Bronchial epithelial cell (primary cell): ENCODE measurements at places on chromosomes 1 and 21. TPM values are rescaled to one million over a fixed set of nuclear protein-coding genes. Genes with fewer than 3 reads are reported as not detected.

DNA sequence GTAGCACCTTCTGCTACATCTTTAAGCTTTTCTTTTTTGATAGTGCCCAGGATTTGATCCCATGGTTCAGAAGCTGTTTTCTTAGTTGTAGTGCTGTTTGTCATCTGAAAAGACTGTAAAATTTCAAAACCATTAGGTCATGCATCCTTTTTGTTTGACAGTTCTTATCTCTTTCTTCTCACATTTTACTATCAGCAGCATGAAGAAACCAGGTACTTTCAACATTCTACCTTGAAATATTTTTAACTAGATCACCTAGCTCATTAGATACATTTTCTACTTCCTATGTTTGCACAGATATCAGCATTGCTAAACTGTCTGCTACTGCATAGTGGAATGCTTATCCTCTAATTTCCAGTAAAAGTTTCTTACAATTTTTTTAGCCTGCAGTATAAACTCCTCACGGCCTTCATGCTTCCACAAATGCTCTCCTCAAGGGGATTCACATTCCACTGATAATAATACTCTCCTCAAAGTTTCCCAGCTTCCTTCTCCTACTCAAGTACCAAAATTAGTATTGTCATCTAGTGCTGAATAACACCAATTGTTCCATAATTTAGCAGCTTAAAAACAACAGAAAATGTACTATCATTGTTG is 243.9 kb upstream of the ZRANB2 start:
- no peak for DNase-seq

DNA sequence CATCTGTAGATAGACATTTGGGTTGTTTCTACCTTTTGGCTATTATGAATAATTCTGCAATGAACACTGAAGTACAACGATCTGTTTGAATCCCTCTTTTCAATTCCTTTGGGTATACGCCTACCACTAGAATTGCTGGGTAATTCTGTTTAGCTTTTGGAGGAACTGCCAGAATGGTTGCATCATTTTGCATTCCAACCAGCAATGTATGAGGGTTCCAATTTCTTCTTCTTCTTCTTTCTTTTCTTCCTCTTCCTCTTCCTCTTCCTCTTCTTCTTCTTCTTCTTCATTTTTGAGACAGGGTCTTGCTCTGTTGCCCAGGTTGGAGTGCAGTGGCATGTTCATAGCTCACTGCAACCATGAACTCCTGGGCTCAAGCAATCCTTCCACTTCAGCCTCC is 13.8 kb upstream of the THEM5 start:
- no peak for DNase-seq

GRCh38 chr1:1157914-1158710 is 15.6 kb upstream of the TTLL10 start:
- DNase-seq: no peak

- no peak for DNase-seq
Measured at GRCh38 chr1:8873001-8873400, 5.5 kb downstream of the ENO1 start.

GRCh38 chr1:109904105-109904817 is 6.4 kb upstream of the CSF1 start:
- DNase-seq: no peak

DNA sequence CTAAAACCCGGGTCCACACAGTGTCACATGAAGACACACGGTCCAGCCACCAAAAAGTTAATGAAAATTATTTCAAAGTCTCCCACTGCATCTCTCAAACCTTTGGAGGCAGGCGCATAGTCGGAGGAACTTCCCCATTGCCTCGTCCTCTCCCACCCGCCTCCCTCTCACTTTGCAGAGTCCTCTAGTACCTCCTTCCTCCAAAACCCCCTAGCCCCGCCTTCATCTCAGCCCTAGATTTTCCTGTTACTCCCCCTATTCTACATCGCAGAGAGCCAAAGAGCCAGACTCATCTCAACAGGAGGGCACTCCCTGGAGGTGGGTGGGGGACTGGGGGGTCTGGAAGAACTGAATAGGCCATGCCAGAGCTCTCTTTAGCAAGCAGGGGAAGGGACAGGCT is 79.3 kb downstream of the DISP3 start:
- no peak for DNase-seq

- DNase-seq: no peak
Measured at GRCh38 chr1:179091691-179092165, 9.9 kb downstream of the TOR3A start.

- DNase-seq: peak; percentile 62
Measured at GRCh38 chr1:87325982-87326738, 2.5 kb upstream of the LMO4 start.

DNA sequence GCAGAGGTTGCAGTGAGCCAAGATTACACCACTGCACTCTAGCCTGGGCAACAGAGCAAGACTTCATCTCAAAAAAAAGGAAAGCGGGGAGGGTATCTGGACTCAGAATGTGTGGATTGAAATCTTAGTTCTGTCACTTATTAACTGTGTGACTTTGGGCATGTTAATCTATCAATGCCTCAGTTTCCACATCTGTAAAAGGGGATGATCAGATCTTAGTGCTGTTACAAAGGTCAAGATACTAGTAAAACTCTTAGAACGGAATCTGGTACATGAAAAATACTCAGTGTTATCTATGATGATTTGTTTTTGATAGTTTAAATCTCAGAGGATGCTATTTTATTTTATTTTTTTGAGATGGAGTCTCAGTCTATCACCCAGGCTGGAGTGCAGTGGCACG is 10.5 kb downstream of the FAM76A start:
- DNase-seq: no peak

- DNase-seq: no peak
Measured at GRCh38 chr1:200432586-200432985, 22.8 kb upstream of the ZNF281 start.

DNA sequence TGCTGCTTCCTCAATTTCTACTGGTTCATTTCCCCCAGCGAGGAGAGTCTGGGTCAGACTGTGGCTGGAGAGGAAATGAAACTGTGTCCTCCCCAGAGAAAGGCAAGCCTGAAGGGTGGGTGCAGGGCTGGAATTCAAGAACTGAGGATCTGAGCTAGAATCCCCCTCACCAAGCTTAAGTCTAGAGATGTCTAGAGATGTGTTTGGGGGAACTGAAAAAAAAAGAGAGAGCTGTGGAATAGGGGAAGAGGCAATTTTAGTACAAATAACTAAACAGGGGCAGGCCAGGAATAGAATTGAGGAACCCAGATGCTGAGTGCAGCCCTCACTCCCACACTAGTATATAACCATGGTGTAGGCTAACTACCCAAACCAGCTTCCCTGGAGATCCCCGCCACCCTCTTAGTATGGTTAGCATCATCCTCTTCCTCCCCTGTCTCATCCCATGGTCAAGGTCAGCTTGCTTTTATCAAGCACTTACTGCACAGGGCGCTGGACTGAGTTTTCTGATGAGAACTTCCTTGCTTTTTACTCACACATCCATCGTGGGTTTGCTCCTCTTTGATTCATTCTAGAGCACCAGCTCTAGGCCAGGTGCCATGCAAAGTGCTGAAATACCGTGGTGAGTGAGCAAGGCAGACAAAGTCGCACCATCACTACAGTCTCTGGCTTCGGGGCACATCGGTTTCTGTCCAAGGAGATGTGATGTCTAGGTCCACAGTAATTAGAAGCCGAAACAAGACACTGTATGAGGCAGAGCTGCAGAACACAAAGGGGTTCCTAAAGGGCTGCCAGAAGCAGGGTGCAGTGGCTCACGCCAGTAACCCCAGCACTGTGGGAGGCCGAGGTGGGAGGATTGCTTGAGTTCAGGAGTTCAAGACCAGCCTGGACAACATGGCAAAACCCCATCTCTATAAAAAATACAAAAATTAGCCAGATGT is 112.9 kb upstream of the IPO9 start:
- no peak for DNase-seq

- DNase-seq: peak; percentile 59
Measured at GRCh38 chr1:161177112-161177935, at the start of gene B4GALT3. Gene B4GALT3 (minus strand): TSS chr1:161177507. CDS start chr1:161176060, 1,447 bp downstream.

- no peak for DNase-seq
Measured at GRCh38 chr1:151003180-151003579, 3.5 kb downstream of the MINDY1 start.

- no peak for DNase-seq
Measured at GRCh38 chr1:109476825-109477224, 6.9 kb upstream of the ATXN7L2 start.

- DNase-seq: no peak
Measured at GRCh38 chr21:42022091-42022430, 11.9 kb upstream of the ZBTB21 start.

DNA sequence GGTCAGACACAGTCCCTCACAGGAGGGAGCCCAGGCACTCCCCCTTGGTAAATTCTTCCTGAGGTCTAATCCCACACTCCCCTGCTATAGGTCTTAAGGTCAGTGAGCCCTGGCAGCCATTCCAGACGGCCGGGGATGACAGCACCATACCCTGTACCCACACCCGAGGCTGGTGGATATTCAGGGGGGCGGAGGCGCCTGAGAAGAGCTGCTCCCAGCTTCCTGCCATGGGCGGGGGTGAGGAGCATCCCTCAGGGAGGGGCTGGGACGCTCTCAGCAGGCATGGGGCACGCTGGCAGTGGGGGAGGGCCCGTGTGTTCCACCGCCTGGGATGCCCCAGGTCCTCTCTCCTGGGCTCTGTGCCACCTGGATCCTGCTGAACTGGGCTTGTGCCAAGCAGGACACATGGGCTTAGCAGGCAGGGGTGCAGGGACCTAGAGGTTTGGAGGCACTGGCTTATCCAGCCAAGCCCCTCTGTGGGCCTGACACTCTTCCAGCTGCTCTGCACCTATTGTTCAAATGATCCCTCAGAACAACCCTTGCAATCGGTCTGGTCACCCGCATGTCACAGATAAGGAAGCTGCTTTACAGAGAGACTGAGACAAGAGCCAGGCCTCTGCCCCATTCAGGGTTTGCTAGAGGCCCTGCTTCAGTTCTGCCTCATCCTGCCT is 5.7 kb upstream of the ADGRB2 start:
- DNase-seq: no peak

DNA sequence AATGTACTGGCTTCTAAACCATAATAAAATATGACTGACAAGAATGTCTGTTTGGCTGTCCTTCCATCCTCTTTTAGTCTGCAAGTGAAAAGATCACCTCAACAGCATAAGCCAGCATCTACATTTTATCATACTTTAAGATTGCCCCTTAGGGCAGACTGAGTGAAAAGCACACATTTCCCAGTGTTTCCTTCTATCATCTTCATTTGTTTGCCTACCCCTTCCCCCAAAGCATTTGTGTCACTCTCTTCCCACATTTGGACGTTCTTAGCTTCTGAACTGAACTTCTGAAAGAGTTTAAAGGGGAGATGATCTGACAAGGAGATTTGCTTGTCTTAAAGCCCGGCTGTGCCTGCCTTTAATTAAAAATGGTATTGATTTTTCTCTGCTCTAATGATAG is 322.2 kb downstream of the SPATA17 start:
- DNase-seq: no peak

GRCh38 chr1:75338616-75339483 is 204.7 kb downstream of the LHX8 start:
- DNase-seq: no peak

DNA sequence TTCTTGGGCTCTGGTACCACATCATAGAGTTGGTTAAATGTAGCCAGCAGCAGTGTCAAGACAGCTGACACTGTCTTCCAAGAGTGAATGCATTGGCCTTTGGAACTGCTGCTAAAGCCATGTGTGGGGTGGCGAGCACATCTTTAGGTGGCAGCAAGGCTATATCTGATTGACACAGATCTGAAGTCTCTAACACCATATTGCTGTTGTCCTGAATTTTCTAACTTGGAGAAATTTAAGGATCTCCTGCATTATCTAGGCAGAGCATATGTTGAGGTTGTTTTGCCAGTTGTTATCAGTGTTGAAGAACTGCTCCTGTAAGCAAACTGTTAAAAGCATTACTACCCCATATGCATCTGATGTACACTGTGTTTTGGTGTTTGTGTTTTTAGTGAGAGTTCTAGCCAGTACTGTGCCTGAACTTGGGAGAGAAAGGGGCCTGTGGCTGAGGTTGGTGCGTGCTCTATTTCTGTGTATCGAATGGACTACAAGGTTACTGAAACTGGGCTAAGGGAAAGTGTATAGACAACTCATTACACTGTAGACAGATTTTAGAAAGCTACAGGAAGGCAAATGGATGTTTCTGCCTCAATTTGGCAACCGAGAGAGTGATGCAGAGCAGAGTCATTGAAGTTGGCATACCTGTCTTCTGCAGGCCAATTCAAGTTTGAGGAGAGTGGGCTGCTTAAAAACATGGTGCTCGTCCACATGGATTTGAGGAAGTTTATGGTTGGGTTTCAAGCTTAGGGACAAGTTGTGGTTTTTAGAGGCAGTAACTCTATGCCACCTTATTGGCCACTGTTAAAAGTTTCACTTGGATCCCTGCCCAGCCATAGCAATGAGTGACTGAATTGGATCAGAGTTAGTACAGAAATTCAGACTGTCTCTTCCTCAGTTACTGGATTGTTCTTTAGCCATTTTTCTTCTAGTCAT is 16.9 kb downstream of the DYRK3 start:
- peak; percentile 51 for DNase-seq

DNA sequence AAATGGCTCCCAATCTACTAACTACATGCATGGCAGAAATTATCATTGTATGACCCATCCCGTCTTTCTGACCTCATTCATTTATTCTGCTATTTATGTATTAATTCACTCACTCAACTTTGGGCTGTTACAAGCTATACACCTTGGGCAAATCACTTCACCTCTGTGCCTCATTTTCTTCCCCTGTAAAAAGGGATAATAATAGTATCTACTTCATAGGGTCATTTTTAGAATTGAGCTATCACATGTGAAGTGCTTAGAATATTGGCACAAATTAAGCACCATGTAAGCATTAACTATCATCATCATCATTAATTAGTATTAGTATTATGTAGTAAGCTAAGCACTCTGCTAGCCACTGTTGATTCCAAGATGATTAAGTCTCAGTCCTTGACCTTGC is 52.1 kb downstream of the NMNAT2 start:
- DNase-seq: no peak

DNA sequence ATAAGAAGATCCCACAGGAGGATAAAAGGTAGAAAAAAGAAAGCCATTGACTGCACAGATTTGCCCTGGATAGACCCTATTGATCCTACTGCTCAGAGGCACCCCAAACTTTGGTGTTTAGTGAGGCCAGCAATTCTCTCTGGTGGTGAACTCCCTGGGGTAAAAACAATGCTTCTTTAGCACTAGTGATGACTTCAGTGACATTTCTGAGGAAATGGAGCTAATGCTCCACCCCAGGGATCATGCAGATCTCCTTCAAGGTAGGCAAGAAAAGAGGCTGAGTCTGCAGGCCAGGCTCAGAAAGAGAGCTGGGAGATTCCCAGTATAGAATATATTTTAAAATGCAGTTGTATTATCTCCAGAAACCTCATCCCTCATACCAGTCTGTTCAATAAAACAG is 140.3 kb downstream of the LMX1A start:
- DNase-seq: no peak

GRCh38 chr1:78779831-78780230 is 130.2 kb downstream of the IFI44 start:
- no peak for DNase-seq

Gene SPRR4
- total RNA-seq: not detected in 2 replicates

Gene SH3D21
- total RNA-seq: 2.6 and 6.9 TPM in 2 replicates

Gene SERTAD4
- 0.26 and 0.64 TPM in 2 replicates for total RNA-seq

Gene RHOU
- total RNA-seq: 0.26 and 0.53 TPM in 2 replicates

Gene AGT
- under 0.01 TPM in 1 of 2 replicates, not detected in the other for total RNA-seq

Gene PLA2G2C
- not detected in 2 replicates for total RNA-seq

Gene OR2L2
- total RNA-seq: not detected in 2 replicates
